ENCODE measurements at places on chromosomes 7 and 10. TPM values are rescaled to one million over a fixed set of nuclear protein-coding genes. Genes with fewer than 3 reads are reported as not detected.

The RPEL1 gene
- total RNA-seq: under 0.01 TPM

The MSMB gene
- total RNA-seq: not detected

The MLXIPL gene
- 0.16 TPM for total RNA-seq

The IL15RA gene
- total RNA-seq: 5.3 TPM

The NACAD gene
- 1.7 TPM for total RNA-seq

The UBE3C gene
- 59.7 TPM for total RNA-seq

The GPR158 gene
- total RNA-seq: not detected

The OR2A14 gene
- not detected for total RNA-seq

The ZC3HAV1L gene
- total RNA-seq: 3.8 TPM

The MBL2 gene
- total RNA-seq: not detected

The OR6V1 gene
- total RNA-seq: not detected

Data from bronchial smooth muscle cell (primary cell).